Cortex of kidney (tissue), 1 donor: ENCODE measurements at places on chromosomes 13 and 19.

GRCh38 chr13:48142436-48142835 lies 47.5 kb upstream of the MED4 start:
- no peak for DNase-seq

- DNase-seq: no peak
Observed at GRCh38 chr13:110127986-110128511, 178.9 kb downstream of the COL4A1 start.

- DNase-seq: no peak
Observed at GRCh38 chr13:69904784-69905183, 202.8 kb upstream of the ATXN8OS start.

- DNase-seq: no peak
Observed at GRCh38 chr13:30382836-30383525, 39.3 kb upstream of the UBE2L5 start.

DNA sequence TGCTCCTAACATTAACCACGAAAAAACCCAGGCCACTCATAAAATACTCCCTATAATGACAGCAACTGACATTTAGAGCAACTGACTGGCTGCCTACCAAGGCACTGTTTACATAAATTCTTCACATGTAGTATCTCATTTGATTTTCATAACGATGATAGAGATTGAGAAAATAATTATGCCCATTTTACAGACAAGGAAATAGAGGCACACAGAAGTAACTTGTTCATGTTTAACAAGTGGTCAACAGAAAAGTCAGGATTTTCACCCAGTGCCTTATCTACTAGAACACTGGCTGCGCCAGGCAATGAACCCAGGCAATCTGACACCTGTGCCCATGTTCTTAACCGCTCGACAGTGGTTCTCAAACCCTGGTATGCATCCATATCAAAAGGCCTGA lies 6.3 kb downstream of the ZNF45 start:
- DNase-seq: no peak

GRCh38 chr19:281156-281853 lies 9.9 kb downstream of the PLPP2 start:
- DNase-seq: no peak

GRCh38 chr13:37290716-37291505 lies 185.4 kb upstream of the CSNK1A1L start:
- DNase-seq: no peak

GRCh38 chr13:45674908-45675307 lies 27.2 kb upstream of the CBY2 start:
- no peak for DNase-seq

DNA sequence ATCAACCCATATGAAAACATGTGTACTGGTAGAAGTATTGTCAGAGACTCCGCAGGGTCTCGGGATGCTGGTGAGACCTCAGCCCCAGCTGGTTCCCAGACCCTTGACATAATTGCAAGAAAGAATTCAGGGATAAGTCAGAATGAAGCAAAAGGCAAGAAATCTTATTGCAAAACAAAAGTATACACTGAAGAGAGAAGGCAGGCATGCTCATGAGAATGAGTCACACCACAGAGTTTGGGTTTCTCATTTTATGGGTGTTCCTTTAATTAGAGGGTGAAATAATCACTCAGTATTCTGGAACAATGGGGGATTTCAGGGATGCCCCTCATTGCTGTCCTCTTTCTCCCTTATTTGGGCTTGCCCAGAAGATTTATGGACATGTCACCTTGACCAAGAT lies 1423.8 kb upstream of the MIR17HG start:
- no peak for DNase-seq

- DNase-seq: no peak
Observed at GRCh38 chr19:2047449-2048103, 3.5 kb downstream of the MKNK2 start.

DNA sequence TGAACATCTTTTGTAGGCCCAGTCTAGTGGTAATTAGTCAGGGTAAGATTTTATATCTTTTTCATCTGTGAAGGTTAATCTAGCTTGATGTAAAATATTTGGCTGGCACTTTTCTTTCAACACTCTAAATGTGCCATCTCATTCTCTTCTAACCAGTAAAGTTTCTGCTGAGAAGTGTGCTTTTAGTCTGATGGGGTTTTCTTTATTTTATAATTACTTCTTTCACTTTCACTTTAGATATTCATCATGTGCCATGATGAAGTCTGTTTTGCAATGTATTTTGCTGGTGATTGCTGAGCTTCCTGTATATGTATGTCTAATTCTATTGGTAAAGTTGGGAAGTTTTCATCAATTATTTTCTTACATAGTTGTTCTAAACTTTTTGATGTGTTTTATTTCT lies 31.9 kb downstream of the ZNF726 start:
- DNase-seq: no peak

- DNase-seq: no peak
Observed at GRCh38 chr13:37076818-37077217, 17.3 kb upstream of the SUPT20H start.

DNA sequence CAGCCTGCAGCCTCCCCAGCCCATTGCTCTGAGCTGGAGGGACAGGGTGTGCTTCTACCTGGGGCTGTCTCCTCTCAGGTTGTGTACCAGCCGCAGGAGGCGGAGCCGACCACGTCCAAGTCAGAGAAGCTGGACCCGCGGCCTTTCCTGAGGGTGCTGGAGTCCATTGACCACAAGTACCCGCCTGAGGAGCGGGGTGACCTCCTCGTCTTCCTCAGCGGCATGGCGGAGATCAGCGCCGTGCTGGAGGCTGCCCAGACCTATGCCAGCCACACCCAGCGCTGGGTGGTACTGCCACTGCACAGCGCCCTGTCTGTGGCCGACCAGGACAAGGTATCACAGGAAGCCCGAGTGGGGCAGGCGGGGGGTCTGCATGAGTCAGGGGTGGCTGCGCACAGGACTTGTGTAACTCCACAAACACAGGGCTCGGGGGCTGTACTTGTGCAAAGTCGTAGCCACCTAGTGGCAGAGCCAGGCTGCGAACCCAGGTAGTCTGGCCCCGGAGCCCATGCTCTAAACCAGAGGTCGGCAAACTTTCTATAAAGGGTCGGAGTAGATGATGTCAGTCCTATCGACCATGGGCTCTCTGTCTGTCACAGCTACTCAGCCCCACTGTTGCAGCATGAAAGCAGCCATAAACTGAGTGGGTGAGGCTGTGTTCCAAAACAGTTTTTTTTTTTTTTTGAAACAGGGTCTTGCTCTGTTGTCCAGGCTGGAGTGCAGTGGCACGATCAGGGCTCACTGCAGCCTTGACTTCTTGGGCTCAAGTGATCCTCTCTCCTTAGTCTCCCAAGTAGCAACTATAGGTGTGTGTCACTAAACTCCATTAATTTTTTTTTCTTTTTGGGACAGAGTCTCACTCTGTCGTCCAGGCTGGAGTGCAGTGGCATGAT lies 8.9 kb downstream of the DHX34 start:
- DNase-seq: no peak

DNA sequence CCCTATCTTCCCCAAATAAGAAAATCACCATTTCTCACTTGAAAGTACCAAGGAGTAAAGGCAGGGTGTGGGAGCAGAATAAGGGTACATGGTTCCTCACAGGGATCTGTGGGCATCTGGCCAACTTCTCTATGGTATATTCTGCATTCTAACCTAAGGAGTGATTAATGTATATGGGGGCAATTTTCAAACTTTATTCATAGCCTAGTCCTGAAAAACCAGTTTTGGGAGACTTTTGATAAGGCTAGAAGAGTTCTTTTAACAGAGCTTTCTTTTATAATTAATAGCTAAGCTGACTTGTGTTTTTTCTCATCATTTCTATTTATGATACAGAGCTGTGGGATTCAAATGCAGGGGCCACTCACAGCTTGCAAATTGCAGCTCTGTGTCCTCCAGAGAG lies 852 bp downstream of the SCEL start:
- DNase-seq: no peak

GRCh38 chr13:59391696-59392095 lies 772.0 kb downstream of the DIAPH3 start:
- DNase-seq: no peak
